ENCODE measurements at places on chromosomes 1 and 21.

DNA sequence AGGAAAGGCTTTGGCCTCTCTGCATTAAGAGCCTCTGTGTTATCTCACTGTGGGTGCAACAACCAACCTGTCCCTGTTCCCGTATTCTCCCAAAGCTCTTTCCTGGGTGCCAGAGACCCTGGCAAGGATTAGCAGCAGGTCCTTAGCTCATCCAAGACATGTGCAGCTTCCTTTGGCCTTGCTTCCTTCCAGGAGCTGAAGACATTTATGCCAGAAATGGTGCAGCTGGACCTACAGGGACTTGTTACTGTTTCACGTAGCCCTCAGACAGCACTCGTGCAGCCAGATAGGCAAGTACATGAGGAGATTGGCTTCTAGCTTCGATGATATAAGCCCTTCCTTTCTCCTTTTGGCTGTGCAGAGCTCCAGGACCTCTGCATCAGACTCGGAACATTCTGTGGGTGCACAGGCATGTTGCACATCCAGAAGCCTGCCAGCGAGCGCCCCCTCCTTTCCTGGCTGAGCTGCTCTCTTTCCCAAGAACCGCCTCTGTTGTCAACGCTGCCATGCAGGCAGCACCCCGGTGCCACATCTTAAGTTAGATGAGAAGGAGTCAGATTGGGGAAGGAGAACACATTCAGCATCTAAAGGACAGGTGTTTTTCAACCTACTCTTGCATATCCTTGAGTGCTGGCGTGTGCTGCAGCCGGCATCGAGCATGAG, 284.5 kb upstream of the PLXNA2 start:
- no peak for DNase-seq

- peak; percentile 65 for DNase-seq
These were observed 73.9 kb downstream of the PLXNA2 start for GRCh38 chr1:208170252-208170651.

DNA sequence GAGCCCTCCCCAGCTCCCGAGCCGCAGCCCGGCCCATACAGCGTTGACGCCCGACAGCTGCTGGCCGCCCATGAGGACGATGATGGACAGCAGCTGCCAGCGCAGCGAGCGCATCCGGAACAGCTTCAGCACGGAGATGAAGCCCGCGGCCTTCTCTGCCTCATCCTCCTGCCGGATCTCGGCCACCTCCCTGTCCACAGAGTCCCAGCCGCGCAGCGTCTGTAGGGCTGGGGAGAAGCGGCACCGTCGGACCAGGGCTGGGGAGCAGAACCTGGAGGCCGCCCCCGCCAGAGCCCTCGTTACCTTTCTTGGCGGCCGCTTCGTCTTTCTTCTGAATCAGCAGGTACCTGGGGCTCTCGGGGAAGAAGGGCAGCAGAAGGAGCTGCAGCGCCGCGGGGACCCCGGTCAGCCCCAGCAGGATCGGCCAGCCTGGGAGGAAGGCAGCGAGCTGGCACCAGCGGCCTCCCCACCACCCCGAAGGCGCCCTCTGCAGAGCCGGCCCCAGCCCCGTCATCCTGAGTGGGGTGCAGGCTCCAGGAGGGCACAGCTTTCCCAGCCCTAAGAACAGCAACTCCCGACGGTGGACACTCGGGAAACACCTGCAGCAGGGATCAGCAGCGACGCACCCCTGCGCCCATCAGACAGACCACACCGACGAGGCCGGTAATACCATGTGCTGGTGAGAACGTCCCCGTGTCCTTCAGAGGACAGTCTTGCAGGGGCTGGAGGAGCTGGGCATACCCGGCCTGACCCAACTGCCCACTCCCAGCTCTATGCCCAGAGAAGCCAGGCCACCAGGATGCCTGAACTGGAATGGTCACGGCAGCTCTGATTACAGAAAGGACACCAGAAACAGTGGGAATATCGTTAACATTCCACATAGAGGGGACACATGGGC, 13.8 kb upstream of the SLC2A7 start:
- no peak for DNase-seq

DNA sequence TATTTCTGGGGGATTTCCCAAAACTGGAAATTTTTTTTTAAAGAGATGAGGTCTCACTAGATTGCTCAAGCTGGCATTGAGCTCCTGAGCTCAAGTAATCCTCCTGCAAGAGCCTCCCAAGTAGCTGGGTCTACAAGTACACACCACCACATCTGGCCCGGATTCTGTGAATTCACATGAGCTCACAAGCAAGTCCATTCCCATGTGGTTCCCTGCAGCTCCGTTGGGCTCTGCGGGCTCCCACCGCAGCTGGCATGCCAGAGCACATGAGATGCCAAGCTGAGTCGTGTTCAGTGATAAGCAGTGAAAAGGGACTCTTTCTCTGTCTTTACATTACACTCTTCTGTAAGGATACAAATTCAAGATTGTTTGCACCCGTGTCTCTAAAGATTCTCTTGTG, 21.9 kb upstream of the TTF2 start:
- DNase-seq: no peak

DNA sequence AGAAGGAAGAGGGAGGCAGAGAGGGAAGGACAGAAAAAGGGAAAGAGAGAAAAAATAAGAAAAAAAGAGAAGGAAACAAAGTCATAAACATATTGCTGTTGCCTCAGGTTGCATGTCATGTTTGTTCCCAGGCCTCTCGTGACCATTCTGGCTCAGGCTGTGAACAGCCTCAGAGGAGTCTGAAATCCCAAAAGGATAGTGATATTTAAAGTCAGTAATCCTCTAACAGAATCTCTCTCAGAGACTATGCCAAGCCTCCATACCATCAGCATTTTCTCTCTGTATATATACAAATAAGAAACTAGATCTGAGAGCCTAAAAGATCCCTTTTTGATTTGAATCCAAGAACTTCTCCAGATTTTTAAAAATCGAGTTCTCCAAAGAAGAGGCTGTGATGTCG, 35.2 kb downstream of the GORAB start:
- no peak for DNase-seq

GRCh38 chr1:227192163-227192562, 126.1 kb downstream of the CDC42BPA start:
- no peak for DNase-seq

- DNase-seq: no peak
These were observed 85.4 kb downstream of the POFUT2 start for GRCh38 chr21:45202344-45202743.

- no peak for DNase-seq
These were observed 7.8 kb downstream of the SNAP47 start for GRCh38 chr1:227742738-227743715.

GRCh38 chr1:107659961-107660360, 305.0 kb downstream of the VAV3 start:
- DNase-seq: no peak

DNA sequence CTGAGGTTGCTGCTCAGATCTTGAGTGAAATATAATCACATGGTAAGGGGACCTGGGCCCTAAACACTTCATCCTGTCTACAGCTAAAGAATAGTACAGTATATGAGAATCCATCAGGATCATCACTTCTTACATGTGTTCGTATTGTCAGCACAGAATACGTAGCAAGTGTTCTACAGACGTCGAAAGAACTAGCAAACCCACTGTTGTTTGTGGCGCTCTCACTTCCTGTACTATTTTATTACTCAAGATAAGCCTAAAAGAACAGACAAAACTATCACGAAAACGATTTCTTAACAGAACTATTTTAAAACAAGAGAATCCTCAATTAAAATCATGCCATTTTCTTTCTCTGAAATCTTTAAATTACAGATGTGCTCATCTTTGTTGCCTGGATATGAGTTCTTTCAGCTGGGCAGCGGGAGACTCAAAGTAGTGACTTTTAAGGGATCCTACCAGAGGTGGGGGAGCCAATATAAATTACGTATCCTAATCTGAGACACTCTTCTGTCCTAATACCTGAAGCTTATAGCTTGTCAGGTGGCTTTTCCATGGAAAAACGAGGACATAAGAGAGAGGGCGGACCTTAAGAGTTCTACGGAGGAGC, 724 bp downstream of the ST7L start:
- peak; percentile 39 for DNase-seq

GRCh38 chr1:77597310-77597709, 85.1 kb downstream of the ZZZ3 start:
- DNase-seq: no peak

DNA sequence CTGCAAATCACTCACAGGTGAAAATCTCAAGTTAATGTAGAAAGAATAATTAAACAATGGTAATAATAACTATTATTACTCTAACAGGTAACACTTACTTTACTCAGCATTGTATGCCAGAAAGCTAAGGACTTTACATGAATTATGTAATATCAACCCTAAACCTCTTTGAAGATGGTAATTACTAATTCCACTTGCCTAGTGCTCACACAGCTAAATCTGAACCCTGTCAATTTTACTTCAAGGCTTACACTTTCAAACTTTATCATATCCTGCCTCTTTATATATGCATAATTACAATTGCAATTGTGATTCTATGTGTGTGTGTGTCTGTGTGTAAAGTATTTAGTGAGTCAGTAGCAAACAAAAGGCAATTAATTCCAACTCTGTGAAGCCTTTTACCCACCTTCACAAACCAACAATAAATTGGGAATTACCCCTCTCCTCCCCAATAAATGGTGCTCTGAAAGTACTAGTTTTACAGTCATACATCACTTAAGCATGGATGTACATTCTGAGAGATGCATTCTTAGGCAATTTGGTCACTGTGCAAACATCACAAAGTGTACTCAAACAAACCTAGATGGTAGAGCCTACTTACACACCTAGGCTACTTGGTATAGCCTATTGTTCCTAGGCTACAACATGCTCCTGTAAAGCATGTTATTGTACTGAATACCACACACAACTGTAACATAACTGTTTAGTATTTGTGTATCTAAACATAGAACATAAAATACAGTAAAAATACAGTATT, 5.9 kb downstream of the ZNF644 start:
- no peak for DNase-seq

DNA sequence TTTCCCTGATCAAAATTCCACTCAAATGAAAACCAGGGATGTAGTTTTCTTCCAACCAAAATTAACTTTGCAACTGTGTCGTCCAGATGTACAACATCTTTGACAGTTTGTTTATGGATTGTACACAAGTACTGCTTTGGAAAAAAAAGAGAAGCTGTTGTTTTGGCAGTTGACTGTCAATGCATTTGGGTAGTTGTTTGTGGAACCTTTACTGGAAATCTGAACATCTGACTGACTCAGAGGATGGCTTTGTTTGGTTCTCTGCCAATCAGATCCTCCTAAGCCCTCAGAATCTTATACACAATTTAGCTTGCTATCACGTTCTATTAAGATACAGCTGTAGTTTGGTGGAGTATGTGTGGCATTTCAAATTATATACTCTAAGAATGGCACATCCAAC, 195.0 kb downstream of the KCNK2 start:
- no peak for DNase-seq

DNA sequence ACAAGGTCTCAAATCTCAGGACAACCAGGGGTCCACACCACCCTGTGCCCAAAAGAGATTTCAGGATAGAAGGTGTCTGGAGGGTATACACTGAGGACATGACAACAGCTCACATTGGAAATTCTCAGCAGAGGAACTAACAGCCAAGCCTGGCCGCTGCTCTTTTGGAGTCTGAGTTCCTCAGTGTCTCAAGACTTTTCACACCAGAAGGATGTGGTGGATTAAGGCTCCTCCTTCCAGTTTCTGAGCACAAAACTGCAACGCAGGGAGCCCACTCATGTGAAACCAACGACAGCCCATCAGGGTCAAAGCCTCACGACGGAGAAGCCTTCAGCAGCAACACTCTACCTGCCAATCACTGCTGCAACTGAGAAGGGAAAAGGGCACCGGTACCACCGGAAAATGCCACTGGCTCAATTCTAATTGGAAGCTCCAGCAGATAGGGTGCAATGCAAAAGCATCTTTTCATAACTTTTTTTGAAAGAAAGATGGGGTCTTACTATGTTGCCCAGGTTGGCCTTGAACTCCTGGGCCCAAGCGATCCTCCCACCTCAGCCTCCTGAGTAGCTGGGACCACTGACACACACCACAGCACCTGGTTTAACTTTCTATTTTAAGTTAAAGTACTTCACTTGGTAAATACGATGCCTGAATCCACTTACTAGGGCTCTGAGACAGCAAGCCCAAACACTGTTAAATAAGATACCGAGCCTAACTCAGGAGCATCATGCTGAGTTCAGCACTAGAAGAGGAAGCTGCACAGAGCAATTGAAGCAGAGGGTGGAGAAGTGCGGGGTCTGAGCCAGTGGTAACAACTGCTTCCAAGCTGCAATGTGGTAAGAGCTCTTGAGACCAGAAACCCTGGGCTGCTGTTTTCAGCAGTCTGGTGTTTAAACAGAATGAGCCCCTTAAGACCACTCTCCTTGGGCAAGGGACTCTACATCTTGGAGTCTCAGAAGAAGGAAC, 7.8 kb downstream of the CAPZB start:
- no peak for DNase-seq

DNA sequence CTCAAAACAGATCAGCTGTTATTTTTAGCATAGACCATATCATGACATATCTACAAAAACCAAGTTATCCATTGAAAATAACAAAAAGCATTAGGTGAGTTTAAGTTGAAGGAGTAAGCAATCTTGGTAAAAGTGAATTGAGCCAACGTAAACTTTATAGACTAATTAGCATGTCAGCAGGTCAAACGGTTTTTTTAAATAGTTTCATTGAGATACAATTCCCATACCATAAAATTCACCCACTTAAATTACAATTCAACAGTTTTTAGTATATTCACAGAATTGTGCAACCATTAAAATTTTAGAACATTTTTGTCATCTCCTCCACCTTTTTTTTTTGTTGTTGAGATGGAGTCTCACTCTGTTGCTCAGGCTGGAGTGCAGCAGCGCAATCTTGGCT, 92.1 kb downstream of the TGFBR3 start:
- DNase-seq: no peak

DNA sequence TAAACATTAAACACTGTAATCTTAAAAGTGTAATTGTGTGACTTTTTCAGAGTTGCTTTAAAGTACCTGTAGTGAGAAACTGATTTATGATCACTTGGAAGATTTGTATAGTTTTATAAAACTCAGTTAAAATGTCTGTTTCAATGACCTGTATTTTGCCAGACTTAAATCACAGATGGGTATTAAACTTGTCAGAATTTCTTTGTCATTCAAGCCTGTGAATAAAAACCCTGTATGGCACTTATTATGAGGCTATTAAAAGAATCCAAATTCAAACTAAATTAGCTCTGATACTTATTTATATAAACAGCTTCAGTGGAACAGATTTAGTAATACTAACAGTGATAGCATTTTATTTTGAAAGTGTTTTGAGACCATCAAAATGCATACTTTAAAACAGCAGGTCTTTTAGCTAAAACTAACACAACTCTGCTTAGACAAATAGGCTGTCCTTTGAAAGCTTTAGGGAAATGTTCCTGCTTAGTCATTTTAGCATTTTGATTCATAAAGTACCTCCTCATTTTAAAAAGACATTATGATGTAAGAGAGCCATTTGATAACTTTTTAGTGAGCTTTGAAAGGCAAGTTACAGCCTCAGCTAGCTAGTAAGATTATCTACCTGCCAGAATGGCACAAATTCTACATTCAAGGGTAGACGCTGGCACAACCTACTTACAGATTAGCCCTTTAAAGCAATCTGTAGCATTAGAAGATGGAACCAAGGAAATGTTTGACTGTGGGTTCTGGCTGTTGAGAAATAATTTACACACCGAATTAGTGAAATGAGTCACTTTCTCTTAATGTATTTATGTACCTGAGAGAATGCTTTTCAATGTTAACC, 9.4 kb downstream of the SOD1 start:
- DNase-seq: no peak
